T1000 (cell line): ENCODE measurements at places on chromosomes 16 and 17.
A peak's percentile ranks its signal among the peaks of the same experiment; 100 is the strongest.

DNA sequence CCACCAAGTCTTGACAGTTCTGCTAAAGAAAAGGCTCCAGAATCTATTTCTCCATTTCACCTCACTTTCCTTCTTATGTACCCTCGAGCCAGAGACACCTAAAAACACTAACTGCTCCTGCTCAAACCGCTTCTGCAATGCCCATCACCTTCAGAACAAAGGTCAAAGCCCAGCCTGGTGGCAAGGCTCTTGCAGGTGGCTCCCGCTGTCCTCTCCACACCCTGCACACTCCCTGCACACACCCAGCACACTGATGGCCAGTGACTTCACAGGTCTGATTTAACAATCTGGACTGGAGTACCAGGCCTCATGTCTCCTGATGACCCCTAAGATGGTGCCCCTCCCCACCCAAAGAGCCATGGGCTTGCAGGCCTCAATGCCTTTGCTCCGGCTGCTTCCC lies 9.8 kb upstream of the C17orf113 start:
- DNase-seq: no peak

- DNase-seq: no peak
Measured at GRCh38 chr17:27631411-27631760, 398 bp downstream of the LGALS9 start.

- DNase-seq: no peak
Measured at GRCh38 chr16:57031156-57031555, 41.8 kb downstream of the NLRC5 start.

DNA sequence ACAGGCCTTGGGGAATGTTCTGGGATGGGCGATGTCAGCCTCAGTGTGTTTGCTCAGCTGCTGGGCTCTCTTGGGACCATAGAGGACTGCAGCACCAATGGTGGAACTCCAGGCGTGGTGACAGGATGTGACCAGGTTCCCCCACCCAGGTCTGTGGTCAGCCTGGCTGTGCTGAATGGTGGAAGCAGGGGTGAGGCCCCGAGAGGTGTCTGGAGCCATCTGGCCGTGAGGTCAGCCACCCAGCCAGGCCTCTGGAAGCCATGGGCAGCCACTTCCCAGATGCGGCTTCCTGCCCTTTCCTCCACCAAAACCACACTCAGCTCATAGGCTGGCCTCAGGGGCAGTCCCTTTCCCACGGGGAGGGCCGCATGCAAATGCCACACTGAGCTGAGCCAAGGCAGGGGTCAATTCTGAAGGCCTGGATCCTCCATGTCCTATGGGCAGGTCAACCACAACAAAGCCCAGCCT lies 7.8 kb upstream of the MAPK7 start:
- DNase-seq: no peak

- DNase-seq: no peak
Measured at GRCh38 chr17:29390851-29391631, 878 bp downstream of the TAOK1 start.

DNA sequence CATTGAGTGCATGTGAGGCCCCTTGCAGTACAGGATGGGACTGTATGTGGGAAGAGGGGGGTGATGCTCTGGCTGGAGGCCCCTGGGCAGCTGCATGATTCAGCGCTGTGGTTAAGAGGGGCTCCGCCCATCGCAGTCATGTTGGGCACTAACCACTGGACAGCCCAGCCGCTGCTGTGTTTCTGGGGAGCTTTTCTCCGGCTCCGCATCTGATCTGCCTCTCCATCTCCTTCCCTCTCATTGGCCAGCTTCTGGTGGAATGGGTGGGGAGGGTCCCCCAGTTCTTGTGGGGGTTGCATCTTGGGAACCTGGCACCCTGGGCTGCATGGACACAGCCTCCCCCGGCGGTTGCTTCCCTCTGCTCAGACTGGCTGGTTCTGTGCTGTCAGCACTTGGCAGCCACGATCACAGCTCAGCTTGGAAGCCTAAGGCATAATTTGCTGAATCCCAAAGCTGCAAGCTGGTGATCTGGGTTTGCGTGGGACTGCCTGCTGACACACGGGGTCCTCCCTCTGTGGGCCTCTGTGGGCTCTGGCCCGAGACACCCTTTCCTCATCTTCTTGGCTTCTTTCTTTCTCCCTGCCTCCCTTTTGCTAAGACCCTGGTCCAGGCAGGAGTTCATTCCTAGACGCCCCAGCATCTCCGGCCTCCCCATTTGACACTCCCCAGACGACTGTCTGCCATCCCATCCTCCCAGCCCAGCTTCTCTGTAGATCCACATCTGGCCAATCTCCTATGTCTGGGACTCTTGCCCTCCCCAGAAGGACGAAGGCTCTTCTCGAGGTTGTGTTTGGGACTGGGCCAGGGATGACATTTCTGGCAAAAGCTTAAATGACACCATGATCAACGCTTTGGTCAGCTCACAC lies 168.3 kb downstream of the SEC14L1 start:
- DNase-seq: no peak

- peak; percentile 39 for DNase-seq
Measured at GRCh38 chr17:63984651-63985386, 12.1 kb upstream of the SCN4A start.

GRCh38 chr17:71578446-71578845 lies 542.4 kb upstream of the SOX9 start:
- no peak for DNase-seq

GRCh38 chr17:55263569-55264277 lies 1.0 kb upstream of the HLF start:
- DNase-seq: no peak

DNA sequence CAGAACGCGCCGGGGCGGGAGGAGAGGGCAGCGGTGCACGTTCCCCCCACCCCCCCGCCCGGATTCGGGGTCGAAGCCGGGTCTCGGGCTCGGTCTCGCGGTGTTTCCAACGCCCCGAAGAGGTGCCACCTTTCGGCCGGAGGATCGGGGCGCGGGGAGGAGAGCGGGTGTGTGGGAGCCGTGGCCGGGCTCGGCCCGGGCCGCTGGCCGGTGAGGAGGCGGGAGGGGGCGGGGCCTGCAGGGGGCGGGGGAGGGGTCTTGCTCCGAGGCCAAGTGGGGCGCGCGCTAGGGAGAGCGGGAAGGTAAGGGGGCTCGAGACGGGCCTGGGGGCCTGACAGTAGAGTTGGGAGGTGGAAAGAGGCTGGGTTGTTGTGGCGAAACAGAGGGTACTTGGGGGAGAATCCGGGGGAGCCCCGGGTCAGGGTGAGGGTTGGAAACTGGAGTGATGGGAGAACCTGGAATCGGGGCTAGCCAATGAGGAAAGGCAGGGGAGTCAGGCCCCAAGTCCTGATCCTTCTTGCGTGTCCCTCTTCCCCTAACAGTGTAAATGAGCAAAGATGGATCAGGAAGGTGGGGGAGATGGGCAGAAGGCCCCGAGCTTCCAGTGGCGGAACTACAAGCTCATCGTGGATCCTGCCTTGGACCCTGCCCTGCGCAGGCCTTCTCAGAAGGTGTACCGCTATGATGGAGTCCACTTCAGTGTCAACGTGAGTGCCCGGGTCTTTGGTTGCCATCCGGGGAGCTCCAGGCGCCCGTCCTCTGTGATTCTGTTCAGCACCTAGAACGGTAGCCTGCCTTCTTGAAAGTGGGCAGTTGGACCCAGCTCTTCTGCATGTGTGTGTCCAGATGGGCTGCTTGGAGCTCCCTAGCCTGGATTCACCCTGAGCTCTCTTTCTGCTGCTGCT lies 873 bp downstream of the SETD1A start:
- peak; percentile 76 for DNase-seq

GRCh38 chr17:60439501-60439900 lies 17.2 kb downstream of the CHCT1 start:
- DNase-seq: no peak

GRCh38 chr16:68078701-68079375 lies 6.3 kb upstream of the NFATC3 start:
- DNase-seq: no peak

DNA sequence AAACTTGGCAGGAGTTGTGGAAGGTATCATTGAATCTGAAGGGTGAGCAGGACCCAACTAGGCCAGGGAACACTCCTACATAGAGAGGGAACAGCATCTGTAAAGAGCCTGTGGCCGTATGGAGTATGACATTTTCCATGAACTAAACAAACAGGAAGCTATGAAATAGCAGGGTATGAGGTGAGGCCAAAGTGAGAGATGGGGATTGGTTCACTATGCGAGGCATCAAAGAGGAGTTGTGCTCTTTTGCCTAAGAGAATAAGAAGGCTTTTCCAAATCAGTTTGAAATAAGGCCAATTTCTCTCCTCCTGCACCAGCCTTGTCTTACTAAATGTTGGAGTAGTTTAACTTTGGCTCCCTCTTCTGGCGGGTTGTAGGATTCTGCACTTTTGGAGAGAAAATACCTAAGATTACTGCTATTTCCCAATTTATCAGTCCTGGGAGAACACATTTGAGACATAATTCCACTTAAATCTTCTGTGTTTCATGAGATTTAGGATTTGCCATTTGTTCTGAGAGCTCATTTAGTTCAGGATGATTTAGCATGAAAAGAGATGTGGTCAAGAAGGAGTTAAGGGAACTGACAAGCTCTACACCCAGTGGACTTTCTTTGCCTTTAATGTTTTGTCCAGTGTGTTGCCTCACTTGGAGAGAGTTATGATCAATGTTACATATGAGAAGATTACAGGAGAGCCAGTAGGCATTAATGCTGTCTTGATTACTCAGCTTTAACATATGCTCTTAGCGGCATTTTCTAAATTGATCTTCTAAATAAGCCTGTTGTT lies 55.4 kb downstream of the TNRC6C start:
- peak; percentile 25 for DNase-seq

- DNase-seq: no peak
Measured at GRCh38 chr16:10408824-10409381, 23.0 kb downstream of the ATF7IP2 start.
